ENCODE measurements at places on chromosomes 12 and 14.

DNA sequence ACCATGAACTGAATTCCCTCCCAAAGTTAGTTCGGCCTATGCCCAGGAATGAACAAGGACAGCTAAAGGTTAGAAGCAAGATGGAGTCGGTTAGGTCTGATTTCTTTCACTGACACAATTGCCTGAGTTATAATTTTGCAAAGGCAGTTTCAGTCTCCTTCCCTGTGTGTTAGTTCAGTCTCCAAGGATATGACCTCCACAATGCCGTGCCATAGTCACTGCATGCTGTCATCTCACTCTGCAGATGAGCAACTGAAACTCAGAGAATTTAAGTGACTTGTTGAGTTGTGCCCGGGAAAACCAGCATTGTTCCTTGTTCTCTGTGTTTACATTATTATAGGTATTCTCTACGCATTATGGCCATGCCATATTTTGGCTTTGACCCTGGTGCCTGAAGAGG is 10.1 kb upstream of the SERPINA1 start:
- no peak for DNase-seq

- DNase-seq, result no peak
These were observed 126.6 kb downstream of the BCAT1 start for GRCh38 chr12:24822121-24822899.

- DNase-seq, result no peak
These were observed 52.5 kb upstream of the RBM19 start for GRCh38 chr12:114018669-114019068.

GRCh38 chr14:104284107-104284592 is 145.8 kb downstream of the KIF26A start:
- no peak for DNase-seq
